ENCODE measurements at places on chromosomes 16 and 17. TPM values are rescaled to one million over a fixed set of nuclear protein-coding genes. Genes with fewer than 3 reads are reported as not detected.
A peak's percentile ranks its signal among the peaks of the same experiment; 100 is the strongest.

GRCh38 chr17:77036136-77036840 is 104.5 kb upstream of the SEC14L1 start:
- no peak overlapping the region for H3K4me3 ChIP-seq
- peaks cover 5% of the 10 kb centered on the region for H3K27me3 ChIP-seq
- no peaks in the 10 kb centered on the region for H3K4me1 ChIP-seq
- no peak for DNase-seq
- no peak overlapping the region for H3K27ac ChIP-seq
- no peaks in the 10 kb centered on the region for H3K36me3 ChIP-seq

DNA sequence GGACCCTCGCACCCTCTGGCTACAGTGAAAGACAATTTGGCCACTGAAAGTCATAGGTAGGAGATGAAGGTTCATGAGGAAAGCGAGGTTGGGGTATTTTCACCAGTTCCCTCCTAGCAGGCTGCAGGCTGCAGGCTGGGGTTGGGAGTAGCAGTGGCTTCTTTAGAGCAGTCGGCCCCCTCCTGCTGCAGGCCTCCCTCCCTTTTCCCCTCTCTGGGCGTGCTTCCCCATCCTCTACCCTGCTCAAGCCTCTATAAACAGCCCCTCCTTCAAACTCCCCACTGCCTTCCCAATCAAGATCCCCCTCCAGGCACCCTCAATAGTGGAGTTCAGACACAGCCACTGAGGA is 41.8 kb downstream of the GAS7 start:
- no peak overlapping the region for H3K27ac ChIP-seq
- no peak for DNase-seq
- H3K36me3 ChIP-seq, result no peaks in the 10 kb centered on the region
- peaks cover 3% of the 10 kb centered on the region for H3K4me1 ChIP-seq
- H3K27me3 ChIP-seq, result no peaks in the 10 kb centered on the region
- H3K4me3 ChIP-seq, result no peak overlapping the region

- DNase-seq, result no peak
- H3K4me1 ChIP-seq, result no peaks in the 10 kb centered on the region
- no peaks in the 10 kb centered on the region for H3K36me3 ChIP-seq
- H3K4me3 ChIP-seq, result no peak overlapping the region
- H3K27me3 ChIP-seq, result no peaks in the 10 kb centered on the region
- H3K27ac ChIP-seq, result no peak overlapping the region
Measured at GRCh38 chr16:72602499-72602898, 430.5 kb upstream of the PMFBP1 start.

GRCh38 chr16:63690961-63691360 is 1430.9 kb downstream of the CDH11 start:
- no peaks in the 10 kb centered on the region for H3K36me3 ChIP-seq
- no peak for DNase-seq
- no peak overlapping the region for H3K27ac ChIP-seq
- no peaks in the 10 kb centered on the region for H3K27me3 ChIP-seq

DNA sequence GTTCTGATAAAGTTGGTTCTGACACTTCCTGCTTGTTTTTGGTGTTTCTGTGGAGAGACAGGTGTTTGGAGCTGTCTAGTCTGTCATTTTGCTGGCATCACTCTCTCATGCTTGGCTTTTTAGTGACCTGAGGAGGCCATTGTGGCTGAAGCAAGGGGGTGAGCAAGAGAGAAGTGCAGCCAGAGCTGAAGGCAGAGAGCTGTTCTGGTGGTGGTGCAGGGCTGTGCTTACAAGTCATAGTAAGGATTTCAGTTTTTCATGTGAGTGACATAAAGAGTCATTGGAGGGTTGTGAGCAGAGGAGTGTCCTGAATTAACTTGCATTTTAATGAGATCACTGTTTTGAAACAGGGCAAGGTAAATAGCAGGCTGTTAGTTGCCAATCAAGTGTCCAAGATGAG is 97.5 kb downstream of the CHD9 start:
- H3K4me1 ChIP-seq, result no peaks in the 10 kb centered on the region
- H3K4me3 ChIP-seq, result no peak overlapping the region
- peaks cover 5% of the 10 kb centered on the region for H3K36me3 ChIP-seq
- H3K27me3 ChIP-seq, result no peaks in the 10 kb centered on the region
- no peak overlapping the region for H3K27ac ChIP-seq

DNA sequence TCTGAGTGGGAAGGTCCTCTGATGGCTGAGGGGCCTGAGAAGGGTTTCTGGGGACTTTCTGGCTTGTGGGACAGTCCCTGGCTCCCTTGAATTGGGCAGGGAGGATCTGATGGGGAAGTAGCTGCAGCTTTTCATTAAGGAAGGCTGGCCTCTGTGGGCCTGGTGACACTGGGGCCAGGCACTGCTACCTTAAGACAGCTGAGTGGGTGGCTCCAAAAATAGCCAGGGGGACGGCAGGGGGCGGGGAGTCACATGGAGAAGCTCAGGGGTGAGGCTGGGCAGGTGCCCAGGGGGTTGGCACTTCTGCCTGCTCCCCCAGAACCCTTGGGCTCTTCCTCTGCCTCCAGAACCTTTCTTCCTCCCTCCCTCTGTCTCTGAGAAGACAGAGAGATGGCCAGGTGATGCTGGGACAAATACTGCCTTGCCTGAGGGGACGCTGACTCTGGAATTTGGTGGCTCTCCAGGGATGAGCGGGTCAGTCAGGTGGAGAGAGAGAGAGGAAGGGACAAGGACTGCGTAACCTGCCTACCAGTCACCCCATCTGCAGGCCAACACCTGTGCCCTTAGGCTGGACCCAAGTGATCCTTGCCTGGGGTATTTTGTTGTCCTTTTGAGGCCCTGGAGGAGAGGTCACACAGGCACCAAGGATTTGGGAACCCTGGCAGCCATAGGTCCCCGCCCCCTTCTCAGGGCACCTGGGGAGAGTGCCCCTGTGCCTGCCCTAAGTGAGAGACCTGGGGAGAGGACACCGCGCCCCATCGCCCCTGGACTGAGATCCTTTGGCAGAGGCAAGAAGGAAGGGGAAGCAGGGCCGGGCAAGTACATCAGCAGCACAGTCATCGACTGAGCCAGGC is 1.7 kb upstream of the SGCA start:
- H3K4me3 ChIP-seq, result no peak overlapping the region
- no peaks in the 10 kb centered on the region for H3K4me1 ChIP-seq
- no peak for DNase-seq
- H3K27me3 ChIP-seq, result no peaks in the 10 kb centered on the region
- H3K36me3 ChIP-seq, result no peaks in the 10 kb centered on the region

- H3K36me3 ChIP-seq, result no peaks in the 10 kb centered on the region
- no peaks in the 10 kb centered on the region for H3K4me1 ChIP-seq
- H3K27me3 ChIP-seq, result no peaks in the 10 kb centered on the region
Measured at GRCh38 chr16:72467157-72467759, 295.3 kb upstream of the PMFBP1 start.

- H3K36me3 ChIP-seq, result no peaks in the 10 kb centered on the region
- no peaks in the 10 kb centered on the region for H3K27me3 ChIP-seq
- DNase-seq, result no peak
Measured at GRCh38 chr16:2528161-2529060, 2.8 kb downstream of the CEMP1 start.

DNA sequence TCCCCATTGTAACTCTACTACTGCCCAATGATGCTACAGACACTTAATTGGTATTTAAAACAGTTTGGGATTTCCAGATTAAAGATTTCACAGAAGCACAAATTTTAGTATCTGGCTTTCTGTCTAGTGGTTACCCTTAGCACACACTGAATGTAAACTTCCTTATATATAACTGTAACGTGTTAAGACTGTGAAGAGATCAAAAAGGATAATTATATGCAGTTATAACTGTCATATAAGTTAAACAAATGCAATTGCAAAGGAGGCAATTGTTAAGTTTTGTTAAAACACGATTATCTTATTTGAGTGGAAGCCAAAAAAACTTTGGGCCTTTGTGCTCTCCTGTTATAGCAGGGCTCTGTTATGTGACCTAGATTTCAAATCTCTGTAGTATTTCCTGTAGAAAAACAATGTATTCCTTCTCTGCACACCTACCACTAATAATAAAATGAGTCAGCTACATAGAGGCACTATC is 147.9 kb downstream of the STXBP4 start:
- peak; percentile 35 for DNase-seq
- H3K27me3 ChIP-seq, result no peaks in the 10 kb centered on the region
- H3K27ac ChIP-seq, result no peak overlapping the region
- no peak overlapping the region for H3K4me3 ChIP-seq

GRCh38 chr17:17413821-17414220 is 63.0 kb upstream of the MED9 start:
- no peak for DNase-seq
- H3K36me3 ChIP-seq, result no peaks in the 10 kb centered on the region
- H3K4me3 ChIP-seq, result no peak overlapping the region
- H3K4me1 ChIP-seq, result peaks cover 3% of the 10 kb centered on the region
- no peak overlapping the region for H3K27ac ChIP-seq

DNA sequence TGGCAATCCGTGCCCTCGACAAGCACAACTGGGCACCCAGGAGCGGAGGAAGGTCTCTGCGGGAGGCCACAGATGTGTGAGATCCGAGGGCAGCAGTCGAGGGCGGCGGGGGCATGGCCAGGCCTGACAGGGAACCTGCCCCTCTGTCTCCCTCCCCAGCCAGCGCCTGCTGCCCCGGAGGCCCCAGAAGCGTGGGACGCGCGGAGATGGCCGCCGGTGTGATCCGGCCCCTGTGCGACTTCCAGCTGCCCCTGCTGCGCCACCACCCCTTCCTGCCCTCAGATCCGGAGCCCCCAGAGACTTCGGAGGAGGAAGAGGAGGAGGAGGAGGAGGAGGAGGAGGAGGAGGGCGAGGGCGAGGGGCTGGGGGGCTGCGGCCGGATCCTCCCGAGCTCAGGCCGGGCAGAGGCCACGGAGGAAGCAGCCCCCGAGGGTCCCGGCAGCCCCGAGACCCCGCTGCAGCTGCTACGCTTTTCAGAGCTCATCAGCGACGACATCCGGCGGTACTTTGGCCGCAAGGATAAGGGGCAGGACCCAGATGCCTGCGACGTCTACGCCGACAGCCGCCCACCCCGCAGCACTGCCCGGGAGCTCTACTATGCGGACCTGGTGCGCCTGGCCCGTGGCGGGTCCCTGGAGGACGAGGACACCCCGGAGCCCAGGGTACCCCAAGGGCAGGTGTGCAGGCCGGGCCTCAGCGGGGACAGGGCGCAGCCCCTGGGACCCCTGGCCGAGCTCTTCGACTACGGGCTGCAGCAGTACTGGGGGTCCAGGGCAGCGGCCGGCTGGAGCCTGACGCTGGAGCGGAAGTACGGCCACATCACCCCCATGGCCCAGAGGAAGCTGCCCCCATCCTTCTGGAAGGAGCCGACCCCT is 1.7 kb downstream of the PERCC1 start:
- no peaks in the 10 kb centered on the region for H3K27me3 ChIP-seq
- H3K4me3 ChIP-seq, result no peak overlapping the region
- H3K36me3 ChIP-seq, result no peaks in the 10 kb centered on the region
- no peak for DNase-seq
- peaks cover 12% of the 10 kb centered on the region for H3K4me1 ChIP-seq
- H3K27ac ChIP-seq, result no peak overlapping the region

GRCh38 chr16:57775661-57776469 is 26.4 kb downstream of the KIFC3 start:
- peaks cover 71% of the 10 kb centered on the region for H3K36me3 ChIP-seq
- no peak overlapping the region for H3K27ac ChIP-seq
- H3K4me3 ChIP-seq, result no peak overlapping the region
- H3K4me1 ChIP-seq, result no peaks in the 10 kb centered on the region
- DNase-seq, result peak; percentile 65
- no peaks in the 10 kb centered on the region for H3K27me3 ChIP-seq

DNA sequence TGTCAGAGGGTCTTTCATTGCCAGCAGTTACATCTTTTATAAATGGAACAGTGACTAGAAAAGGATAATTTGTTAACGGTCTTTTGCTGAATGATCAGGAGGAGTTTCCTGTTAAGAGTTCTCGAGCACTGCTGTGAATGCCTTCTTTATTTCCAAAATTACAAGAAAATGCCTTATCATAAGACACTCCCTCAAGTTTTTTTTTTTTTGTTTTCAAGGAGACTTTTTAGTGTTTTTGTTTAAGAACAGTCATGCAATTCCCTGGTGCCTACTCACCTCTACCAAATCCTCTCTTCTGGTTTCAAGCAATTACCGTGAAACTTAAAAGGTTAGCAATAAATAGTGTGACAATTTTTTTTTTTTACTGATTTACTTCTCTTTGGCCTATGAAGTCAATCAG is 19.0 kb upstream of the VWA3A start:
- no peaks in the 10 kb centered on the region for H3K4me1 ChIP-seq
- H3K36me3 ChIP-seq, result no peaks in the 10 kb centered on the region

- H3K36me3 ChIP-seq, result peaks cover 31% of the 10 kb centered on the region
- H3K27ac ChIP-seq, result peak overlapping the region; percentile 75
- no peaks in the 10 kb centered on the region for H3K27me3 ChIP-seq
- H3K4me1 ChIP-seq, result no peaks in the 10 kb centered on the region
- DNase-seq, result no peak
- no peak overlapping the region for H3K4me3 ChIP-seq
Measured at GRCh38 chr17:81402981-81403467, 7.8 kb downstream of the BAHCC1 start.

GRCh38 chr17:76296186-76296585 is 11.9 kb downstream of the QRICH2 start:
- no peak for DNase-seq
- H3K36me3 ChIP-seq, result no peaks in the 10 kb centered on the region
- no peaks in the 10 kb centered on the region for H3K4me1 ChIP-seq
- no peaks in the 10 kb centered on the region for H3K27me3 ChIP-seq
- H3K27ac ChIP-seq, result no peak overlapping the region

DNA sequence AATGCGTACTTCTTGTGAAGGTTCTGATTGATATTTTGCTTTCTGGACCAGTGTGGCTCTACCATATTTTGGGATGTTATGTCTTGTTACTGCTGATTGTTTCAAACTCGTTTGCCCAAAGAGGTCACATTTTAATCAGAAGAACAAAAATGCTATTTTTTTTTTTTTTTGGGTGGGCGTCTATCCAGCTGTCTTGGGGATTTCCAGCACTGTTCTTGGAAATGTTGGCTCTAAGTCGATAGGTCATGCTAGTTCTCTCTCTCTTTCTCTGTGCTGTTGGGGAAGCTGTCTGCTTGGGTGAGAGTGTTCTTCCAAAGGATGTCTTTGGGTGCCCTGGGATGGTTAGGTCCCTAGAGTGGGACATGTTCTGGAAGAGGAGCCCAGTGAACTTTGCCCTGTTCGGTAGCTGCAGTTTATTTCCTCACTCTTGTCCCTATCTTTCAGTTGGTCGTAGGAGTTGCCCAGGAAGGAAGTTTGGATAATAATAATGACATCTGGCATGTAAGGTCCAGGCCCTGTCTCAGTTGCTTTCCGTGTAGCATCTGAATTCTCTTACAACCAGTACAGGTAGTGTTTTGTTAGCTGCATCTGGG is 2.9 kb downstream of the IRF8 start:
- peaks cover 6% of the 10 kb centered on the region for H3K27me3 ChIP-seq
- peaks cover 18% of the 10 kb centered on the region for H3K4me1 ChIP-seq
- peak; percentile 65 for DNase-seq
- peak overlapping the region; percentile 30 for H3K4me3 ChIP-seq

- peak overlapping the region; percentile 98 for H3K27ac ChIP-seq
- DNase-seq, result peak; percentile 83
- no peaks in the 10 kb centered on the region for H3K27me3 ChIP-seq
- peak overlapping the region; percentile 95 for H3K4me3 ChIP-seq
- no peaks in the 10 kb centered on the region for H3K36me3 ChIP-seq
Measured at GRCh38 chr16:22373662-22374310, 633 bp downstream of the CDR2 start.

The LRRC37A gene
- polyA plus RNA-seq, result 0.81 TPM

The MYADML2 gene
- polyA plus RNA-seq, result 0.06 TPM

The CLCN7 gene
- polyA plus RNA-seq, result 88.3 TPM

The NPTX1 gene
- 0.39 TPM for polyA plus RNA-seq

The RMI2 gene
- polyA plus RNA-seq, result 2.9 TPM

The FOXL1 gene
- 1.2 TPM for polyA plus RNA-seq

The TMEM97 gene
- polyA plus RNA-seq, result 31.5 TPM

The RAB34 gene
- 4.2 TPM for polyA plus RNA-seq

The LGALS9B gene
- 1.2 TPM for polyA plus RNA-seq

All from small intestine (tissue), 16 donors.